Stimulated activated CD4-positive, alpha-beta T cell treated with anti-CD3 and anti-CD28 coated beads, Interleukin-1b, Interleukin-23, amount 100 ng/mL, for 24 hours (primary cell): ENCODE measurements at places on chromosomes 11 and 22.

GRCh38 chr11:126607776-126608541 is 252.5 kb downstream of the ST3GAL4 start:
- DNase-seq, result no peak

- DNase-seq, result no peak
These were observed 3.1 kb downstream of the HMBS start for GRCh38 chr11:119087747-119088241.

DNA sequence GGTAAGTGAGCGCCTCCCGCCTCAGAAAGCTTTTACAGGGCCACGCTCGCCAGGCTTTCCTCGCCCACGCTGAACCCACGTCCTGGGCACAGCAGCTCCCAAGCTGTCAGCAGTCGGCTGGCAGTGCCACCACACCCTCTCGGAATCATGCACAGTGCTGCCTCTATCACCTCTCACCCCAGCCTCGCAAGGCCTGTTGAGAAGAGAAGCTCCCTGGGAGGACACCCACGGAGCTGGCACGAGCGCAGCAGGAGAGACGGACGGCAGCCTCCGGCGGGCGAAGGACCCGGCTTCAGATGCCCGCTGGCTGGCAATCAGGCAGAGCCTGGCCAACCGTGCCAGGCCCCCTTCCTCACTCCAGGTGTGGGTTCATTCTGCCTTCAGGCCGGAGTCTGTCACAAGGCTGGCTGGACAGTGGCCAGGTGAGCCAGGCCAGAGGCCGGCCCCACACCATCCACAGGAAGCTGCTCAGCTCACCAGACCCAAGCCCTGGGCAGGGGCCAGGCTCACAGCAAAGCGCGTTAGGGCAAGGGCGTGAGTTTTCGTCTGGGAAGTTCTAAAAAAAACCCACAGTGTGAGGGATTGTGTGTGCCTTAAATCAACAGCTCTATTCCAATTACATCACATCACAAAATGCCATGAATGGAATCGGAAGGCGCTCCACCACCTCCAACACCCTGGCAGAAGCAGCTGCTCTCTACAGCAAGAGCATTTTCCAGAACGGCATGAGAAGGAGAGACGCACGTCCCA is 33.2 kb downstream of the TOLLIP start:
- DNase-seq, result no peak

DNA sequence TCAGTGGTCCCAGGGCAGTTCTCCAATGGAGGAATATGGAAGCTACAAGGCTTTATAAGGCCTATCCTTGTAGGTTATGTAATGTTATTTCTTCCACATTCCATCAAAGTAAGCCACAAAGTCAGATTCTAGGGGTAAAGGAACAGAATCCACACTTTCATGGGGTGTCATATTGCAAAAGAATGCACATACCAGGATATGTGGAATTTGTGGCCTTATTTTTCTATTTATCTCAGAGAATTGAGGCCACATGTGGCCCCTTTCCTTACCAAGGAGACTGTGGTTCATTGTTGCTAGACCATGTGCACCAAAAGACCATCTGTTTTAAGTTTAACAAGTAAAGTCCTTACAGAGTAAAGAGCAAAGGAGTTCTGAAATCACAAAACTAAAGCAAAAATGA is 12.9 kb downstream of the LRRC4C start:
- no peak for DNase-seq

- DNase-seq, result no peak
These were observed 540.3 kb downstream of the NTM start for GRCh38 chr11:131910523-131911387.

- no peak for DNase-seq
These were observed 59.5 kb downstream of the MCM5 start for GRCh38 chr22:35459423-35459894.

GRCh38 chr11:37320921-37321320 is 722.9 kb upstream of the RAG2 start:
- no peak for DNase-seq

GRCh38 chr22:33918676-33919365 is 1.5 kb downstream of the LARGE1 start:
- DNase-seq, result no peak

GRCh38 chr11:11787305-11788062 is 54.3 kb upstream of the USP47 start:
- peak; percentile 67 for DNase-seq

DNA sequence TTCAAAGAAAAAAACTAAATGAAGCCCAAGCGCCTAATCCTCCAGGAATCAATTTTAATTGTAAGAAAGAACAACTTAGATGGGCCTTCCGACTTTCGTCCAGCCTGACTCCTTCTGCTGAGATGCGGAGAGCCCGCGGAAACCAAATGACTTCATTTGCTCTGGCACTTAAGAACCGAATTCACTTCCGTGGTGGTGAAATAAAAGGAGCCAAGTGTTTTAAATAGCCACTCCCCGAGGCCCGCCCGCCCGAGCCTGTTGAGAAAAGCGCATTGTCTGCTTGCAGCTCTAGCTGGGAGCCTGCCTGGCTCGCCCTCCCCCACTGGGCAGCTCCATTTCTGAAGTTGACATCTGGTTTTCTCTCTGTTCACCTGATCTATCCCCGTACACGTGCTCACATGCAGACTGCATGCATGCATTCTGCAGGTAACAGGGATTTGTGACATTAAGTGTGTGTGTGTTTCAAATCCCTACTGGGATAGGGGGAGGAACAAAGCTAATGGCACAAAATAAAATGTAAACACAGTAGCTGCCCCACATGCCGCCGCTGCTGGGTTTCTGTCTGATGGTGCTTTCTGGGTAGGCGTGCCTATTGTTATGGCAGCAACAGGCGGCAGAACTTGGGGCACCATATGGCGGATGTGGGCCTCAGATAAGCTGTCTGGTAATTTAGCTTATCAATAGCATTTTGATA is 6.2 kb downstream of the TEAD1 start:
- no peak for DNase-seq

GRCh38 chr11:75277211-75277805 is 36.7 kb downstream of the TPBGL start:
- DNase-seq, result no peak

DNA sequence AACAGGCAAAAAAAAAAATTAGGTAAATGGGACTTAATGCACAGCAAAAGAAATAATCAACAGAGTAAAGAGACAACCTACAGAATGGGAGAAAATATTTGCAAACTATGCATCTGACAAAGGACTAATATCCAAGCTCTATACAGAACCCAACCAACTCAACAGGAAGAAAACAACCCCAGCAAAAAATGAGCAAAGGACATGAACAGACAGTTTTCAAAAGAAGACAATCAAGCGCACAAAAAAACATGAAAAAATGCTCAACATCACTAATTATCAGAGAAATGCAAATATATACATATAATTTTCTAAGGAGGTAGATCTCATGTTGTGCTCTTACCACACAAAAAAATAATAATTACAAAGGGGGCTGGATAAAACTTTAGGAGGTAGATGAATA is 36.5 kb upstream of the USP47 start:
- no peak for DNase-seq

GRCh38 chr11:65604258-65604657 is 8.7 kb upstream of the KCNK7 start:
- DNase-seq, result no peak

- DNase-seq, result no peak
These were observed 74.7 kb downstream of the SC5D start for GRCh38 chr11:121367001-121367843.

DNA sequence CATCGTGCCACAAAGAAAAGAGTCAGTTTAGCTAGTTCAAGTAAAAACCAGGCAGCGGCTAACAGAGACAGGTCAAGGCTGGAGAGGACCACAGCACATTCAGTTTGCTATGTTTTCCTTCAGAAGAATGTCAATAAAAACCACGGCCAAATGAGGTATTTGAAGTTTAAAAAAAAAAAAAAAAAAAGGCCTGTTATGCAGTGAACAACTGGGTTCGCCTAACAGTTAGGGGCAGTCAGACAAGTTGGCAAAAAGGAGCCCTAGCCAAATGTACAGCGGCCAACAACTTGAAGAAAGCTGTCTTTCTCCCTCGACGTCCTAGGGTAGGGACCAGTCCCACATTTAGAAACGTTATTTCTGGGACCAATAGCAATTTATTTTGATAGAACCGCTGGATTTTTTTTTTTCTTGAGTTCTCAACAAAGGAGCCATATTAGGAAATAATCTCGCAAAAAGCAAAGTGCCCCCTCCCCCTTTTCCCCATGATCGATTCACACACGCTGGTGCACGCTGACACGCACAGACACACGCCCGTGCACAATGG is 237.8 kb downstream of the TTC28 start:
- DNase-seq, result no peak

DNA sequence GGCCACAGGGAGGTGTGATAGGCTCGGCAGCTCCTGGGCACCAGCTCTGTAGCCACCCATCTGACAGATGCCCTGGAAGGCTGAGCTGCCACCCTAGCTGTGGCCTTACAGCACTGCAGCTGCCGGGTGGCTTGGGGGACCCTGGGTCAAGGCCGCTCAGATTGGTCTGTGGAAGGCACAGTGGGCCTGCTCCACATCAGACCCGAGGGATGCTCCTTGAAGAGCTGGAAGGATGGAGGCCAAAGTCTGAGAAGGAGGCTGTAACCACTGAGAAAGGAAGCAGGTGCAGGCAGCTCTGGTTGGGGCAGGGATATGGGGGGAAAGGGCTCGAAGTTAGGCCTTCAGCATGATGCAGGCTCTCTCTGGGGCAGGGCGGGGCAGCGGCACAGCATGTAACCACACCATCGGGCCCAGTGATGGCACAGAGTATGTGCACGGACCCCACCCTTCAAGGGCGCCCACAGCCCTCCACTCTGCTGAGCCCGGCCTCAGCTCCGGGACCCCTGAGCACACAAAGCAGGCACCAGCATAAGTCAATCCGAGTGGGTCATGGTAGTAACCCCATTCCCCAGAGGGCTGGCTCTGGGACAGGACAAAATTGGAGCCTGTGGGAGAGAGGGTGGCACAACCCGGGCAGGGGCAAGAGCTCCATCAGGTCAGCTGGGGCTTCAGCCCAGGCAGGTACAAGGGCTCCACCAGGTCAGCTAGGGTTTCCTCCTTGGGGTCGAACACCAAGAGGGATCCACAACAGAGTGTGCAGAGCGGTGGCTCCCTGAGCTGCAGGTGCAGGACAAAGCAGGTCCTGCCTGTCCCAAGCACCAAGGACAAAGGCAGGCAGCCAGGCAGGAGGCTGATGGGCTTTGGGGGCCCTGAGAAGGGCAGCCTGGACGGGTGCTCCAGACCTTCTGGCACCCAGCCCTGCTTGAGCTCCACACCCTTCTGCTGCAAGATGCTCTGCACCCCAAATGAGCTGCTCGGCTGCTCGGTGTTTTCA is 1511.1 kb downstream of the BRD1 start:
- no peak for DNase-seq

GRCh38 chr11:122754553-122755322 is 83.6 kb upstream of the CRTAM start:
- no peak for DNase-seq

DNA sequence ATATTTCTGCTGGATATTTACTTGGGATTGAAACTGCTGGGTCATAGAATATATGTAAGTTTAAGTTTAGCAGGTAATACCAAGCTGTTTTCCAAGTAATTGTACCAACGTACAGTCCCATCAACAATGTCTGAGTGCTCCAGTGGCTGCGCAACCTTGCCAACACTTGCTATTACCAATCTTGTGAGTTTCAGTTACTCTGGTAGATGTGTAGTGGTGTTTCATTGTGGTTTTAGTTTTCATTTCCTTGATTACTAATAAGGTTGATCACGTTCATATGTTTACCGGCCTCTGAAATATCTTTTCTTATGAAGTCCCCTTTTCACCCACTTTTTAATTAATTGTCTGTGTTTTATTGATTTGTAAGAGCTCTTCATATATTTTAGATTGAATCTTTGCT is 370.6 kb upstream of the CADM1 start:
- no peak for DNase-seq

- no peak for DNase-seq
These were observed 109.4 kb upstream of the KIRREL3 start for GRCh38 chr11:127109796-127110480.

GRCh38 chr11:11895672-11896071 is 53.9 kb downstream of the USP47 start:
- DNase-seq, result no peak

DNA sequence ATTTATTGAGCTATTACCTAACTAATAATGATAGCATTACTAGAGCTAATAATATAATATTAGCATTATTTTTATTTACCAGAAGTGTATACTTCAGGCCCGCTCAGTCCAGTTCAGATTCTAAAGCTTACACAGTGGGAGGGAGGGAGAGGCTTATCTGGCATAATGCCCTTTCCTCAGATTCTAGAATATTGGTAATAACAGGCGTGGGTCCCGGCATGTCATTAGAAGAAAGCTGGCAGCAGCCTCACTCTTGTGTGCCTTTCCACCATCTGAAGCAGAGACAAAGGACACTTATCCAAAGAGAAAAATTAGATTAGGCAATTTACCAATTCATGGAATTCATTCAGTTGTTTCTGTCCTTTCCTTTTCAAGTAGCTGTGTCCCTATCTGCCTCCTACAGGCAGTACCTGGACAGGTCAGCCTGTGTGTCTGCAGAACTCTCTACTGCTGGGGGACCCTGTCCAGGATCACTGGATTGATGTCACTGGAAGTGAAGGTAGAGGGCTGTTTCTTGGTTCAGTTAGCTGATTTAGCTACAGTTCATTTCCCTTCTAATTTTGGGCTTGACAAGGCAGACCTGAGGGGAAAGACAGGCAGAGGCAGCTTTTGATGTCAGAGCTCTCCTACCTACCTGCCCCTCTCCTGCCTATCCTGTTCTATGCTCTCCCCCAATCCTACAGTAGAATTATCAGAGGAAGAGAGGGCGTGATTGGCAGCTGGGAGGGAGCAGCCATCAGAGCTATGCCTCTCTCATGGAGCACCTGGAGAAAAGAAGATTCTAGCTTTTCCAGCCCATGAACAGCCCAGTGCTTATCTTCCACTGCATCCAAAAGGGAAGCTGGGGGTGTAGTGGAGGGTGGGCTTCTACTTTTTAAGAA is 20.3 kb upstream of the CCDC90B start:
- no peak for DNase-seq

GRCh38 chr11:102196816-102197215 is 86.6 kb downstream of the YAP1 start:
- no peak for DNase-seq

DNA sequence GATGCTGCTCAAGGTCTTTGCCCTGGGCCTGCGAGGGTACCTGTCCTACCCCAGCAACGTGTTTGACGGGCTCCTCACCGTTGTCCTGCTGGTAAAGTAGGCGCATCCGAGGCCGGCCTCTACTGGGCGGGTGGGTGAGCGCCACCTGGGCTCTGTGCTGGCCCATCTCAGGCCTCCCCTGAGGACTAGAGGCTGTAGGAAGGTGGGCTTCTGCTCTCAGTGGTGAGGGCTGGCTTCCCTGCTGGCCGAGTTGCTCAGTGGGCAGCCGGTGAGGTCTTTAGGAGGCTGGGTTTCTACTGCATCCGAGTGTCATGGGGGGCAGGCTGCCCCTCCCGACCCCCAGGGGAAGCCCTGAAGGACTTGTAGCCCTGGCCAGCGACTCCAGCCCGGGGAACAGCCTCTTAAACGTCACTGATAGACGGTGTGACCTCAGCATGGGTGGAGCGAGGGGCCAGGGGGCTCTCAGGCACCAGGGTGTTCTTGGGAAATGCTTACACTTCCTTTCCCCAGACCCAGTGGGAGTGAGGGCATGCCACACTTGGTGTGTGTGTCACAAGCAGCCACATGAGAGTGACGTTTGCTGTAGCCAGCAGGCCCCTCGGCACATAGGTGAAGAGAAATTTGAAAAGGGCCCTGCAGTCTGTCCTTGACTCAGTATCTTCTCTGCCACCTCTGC is 30.3 kb downstream of the TPCN2 start:
- DNase-seq, result no peak

- no peak for DNase-seq
These were observed 801 bp upstream of the TXNRD2 start for GRCh38 chr22:19942157-19943081.

GRCh38 chr11:12871788-12872321 is 137.3 kb upstream of the RASSF10 start:
- DNase-seq, result no peak

GRCh38 chr22:46027211-46028105 is 50.5 kb upstream of the WNT7B start:
- DNase-seq, result no peak
